ENCODE measurements at places on chromosomes 3 and 15. TPM values are rescaled to one million over a fixed set of nuclear protein-coding genes. Genes with fewer than 3 reads are reported as not detected.

The CACNA2D3 gene
- not detected for total RNA-seq

The GLDN gene
- not detected for total RNA-seq

The MAP2K1 gene
- total RNA-seq: 58.9 TPM

The FRMD5 gene
- total RNA-seq: 2.5 TPM

The FBXO45 gene
- total RNA-seq: 14.8 TPM

The CLDN1 gene
- total RNA-seq: 6.2 TPM

The MKRN3 gene
- 0.80 TPM for total RNA-seq

The GUCA1C gene
- not detected for total RNA-seq

The GOLGA6A gene
- total RNA-seq: not detected

The FBXL22 gene
- 0.30 TPM for total RNA-seq

The RTP2 gene
- not detected for total RNA-seq

The SLC38A3 gene
- total RNA-seq: not detected

The ESYT3 gene
- 1.5 TPM for total RNA-seq

The CCNDBP1 gene
- total RNA-seq: 32.0 TPM

The BFSP2 gene
- total RNA-seq: not detected

The CISH gene
- total RNA-seq: 6.6 TPM

The UBA5 gene
- total RNA-seq: 20.1 TPM

The LDHAL6B gene
- total RNA-seq: not detected

The FURIN gene
- 56.6 TPM for total RNA-seq

The COL6A5 gene
- total RNA-seq: not detected

The IL17RD gene
- 1.1 TPM for total RNA-seq

The PEX11A gene
- total RNA-seq: 4.8 TPM

The APBA2 gene
- total RNA-seq: 6.6 TPM

The C3orf22 gene
- total RNA-seq: not detected

The ZMAT3 gene
- total RNA-seq: 7.5 TPM

The CKMT1A gene
- total RNA-seq: 89.3 TPM

The PBRM1 gene
- total RNA-seq: 20.4 TPM

The CHRNA7 gene
- total RNA-seq: not detected

The PCLAF gene
- total RNA-seq: 33.3 TPM

The SAMD7 gene
- not detected for total RNA-seq

The ITIH4 gene
- 1.7 TPM for total RNA-seq

The STRIT1 gene
- not detected for total RNA-seq

The FEZF2 gene
- total RNA-seq: not detected

The AP3B2 gene
- total RNA-seq: 0.78 TPM

The FOXB1 gene
- not detected for total RNA-seq

The SLC28A1 gene
- not detected for total RNA-seq

The BTLA gene
- total RNA-seq: not detected

The MRPL3 gene
- total RNA-seq: 171 TPM

The TM4SF18 gene
- total RNA-seq: 0.46 TPM

The CPNE9 gene
- total RNA-seq: not detected

The GRAMD2A gene
- total RNA-seq: 7.5 TPM

The SEMA5B gene
- total RNA-seq: not detected

The CCR2 gene
- total RNA-seq: not detected

The CCDC33 gene
- not detected for total RNA-seq

The MUC4 gene
- total RNA-seq: not detected

The VIPR1 gene
- total RNA-seq: 1.5 TPM

The AGBL1 gene
- not detected for total RNA-seq

The CRTAP gene
- 150 TPM for total RNA-seq

The UBXN7 gene
- 5.4 TPM for total RNA-seq

Measured in hair follicular keratinocyte (primary cell).